Inflammatory macrophage (primary cell): ENCODE measurements at places on chromosomes 7 and 10.

DNA sequence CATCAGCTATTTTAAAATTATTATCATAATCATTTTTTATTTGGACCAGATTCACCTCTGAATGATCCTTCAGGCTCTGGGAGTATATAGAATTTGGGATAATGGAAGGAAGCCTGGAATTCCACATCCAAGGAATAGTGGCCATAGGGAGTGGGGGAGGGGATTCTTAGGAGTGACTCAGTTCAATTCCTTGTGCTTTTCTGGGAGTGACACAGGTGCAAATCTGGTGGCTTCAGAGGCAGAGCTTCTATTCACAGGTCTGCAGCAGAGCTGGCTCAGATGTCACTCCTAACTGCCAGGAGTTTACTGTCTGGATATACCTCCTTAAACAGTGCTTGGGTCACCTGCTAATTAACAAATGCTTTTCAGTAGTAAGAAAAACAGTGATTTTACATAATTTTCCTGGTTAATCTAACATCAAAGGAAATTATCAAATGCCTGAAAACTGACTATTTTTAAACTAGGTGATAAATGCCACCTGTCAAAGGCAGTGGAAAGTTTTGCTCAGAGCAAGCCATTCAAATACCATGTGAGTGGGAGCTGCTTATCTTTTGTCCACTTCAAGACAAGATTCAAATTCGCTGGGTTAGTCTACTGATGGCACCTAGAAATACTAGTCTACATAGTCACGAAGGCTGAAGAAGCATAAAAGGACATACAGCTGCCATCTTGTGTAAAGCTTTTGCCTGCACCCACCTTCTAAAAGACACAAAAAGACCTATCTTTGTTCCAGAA lies 106.7 kb upstream of the LAMB4 start:
- DNase-seq = no peak

GRCh38 chr10:132745971-132746370 lies 40.0 kb downstream of the NKX6-2 start:
- no peak for DNase-seq

GRCh38 chr7:144827621-144828020 lies 8.2 kb downstream of the TPK1 start:
- no peak for DNase-seq

- no peak for DNase-seq
Measured at GRCh38 chr7:1248143-1248915, 15.7 kb downstream of the UNCX start.

DNA sequence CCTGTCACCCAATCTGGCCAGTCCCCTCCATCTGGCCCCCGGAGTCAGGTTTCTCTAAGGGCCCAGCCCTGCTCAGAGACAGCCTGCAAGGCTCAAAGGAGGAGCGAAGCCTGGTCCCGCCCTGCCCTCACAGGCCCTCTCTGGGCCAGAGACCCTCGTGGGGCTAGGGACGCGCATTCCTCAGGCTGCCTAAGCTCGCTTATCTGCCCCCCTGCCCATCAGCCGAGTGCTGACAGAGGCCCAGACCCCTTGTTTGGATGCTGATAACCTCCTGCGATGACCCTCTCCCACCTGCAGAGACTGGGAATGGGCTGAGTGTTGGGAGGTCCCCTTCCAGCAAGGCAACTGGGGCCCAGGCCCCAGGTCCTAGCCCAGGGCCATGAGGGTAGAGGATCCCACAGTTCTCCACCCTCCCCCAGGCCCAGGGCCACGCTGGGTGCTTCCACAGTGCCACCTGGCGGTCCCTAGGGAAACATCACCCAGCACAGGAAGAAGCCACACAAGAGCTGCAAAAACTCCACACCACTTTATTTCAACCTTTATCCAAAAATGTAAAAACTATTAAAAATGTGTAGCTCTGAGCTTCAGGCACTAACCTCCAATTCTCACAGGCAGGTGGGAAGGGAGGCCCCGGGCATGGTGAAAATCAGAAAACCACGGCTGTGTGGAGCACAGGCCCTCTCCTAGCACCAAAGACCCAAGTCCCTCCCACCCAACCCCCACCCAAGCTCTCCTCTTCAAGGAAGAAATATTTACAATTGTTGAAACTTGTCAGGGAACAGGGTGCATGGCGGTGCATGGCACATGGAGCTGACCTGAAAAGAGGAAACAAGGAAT lies 2.2 kb downstream of the NPM3 start:
- peak; percentile 69 for DNase-seq

- DNase-seq = peak; percentile 39
Measured at GRCh38 chr7:108012499-108013430, 9.8 kb upstream of the LAMB1 start.

DNA sequence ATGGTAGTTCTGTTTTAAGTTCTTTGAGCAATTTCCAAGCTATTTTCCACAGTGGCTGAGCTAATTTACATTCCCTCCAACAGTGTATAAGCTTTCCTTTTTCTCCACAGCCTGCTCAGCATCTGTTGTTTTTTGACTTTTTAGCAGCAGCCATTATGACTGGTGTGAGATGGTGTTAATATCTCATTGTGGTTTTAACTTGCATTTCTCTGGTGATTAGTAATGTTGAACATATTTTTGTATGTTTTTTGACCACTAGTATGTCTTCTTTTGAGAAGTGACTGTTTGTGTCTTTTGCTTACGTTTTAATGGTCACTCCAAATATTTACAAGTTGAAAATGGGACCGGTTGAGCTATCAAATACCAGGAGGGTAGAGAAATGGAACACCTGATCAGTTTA lies 20.4 kb downstream of the GNG11 start:
- DNase-seq = no peak

- DNase-seq = peak; percentile 69
Measured at GRCh38 chr7:20598459-20599309, 16.8 kb upstream of the ABCB5 start.

DNA sequence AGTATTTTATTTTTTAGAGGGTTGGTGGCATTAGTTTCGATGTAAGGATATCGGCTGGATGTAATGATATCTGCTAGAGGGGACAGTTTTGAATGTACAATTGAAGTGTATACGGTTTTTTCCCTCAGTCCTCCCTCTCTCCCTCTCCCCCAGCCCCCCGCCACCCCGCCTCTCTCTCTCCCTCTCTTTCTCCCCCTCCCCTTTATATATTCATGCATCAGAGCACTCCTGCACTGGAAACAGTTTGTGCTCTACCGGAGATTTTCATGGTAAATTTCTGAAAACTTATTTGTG lies 1.6 kb downstream of the GLCCI1 start:
- no peak for DNase-seq
